ENCODE measurements at places on chromosomes 12 and 14.

DNA sequence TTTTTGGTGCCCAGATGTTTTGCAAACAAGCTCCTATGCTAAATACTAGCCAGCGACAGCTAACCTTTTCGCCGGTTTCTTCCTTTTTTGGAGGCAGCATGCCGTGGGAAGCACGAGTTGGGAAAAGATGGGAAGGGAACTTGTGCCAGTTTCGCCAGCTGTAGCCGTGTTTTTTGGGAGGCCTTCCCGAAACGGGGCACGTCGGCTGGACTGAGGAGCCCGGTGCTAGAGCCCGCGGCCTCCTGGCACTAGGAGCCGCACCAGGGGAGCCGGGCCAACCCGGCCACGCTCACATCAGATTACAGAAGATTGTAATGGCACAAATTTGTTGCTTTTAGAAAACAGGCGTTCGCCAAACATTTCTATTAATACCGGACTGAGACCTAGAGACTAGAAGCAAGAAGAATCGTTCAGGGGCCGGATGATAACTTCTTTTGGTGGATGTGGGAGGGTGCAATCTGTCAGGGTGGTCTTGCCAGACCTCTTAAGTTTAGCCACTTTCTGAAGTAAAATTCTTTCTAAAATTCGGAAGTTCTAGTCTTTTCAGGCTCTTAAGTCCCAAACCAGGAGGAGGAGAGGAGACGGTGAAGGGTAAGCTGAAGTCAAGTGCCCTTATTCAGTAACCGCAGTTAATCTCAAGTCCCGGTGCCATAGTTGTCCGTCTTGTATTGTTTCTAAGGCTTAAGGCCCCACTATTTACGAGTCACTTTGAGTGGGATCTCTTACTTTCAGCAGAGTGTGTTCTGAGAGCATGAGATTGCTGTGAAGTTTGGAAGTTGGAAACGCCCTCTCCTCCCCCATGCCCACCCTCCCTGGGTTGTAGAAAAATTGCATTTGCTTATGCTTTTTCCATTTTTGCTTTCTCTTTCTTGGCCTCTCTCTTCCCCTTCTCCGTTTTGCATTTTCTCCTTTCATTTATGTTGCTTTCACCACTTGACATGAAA, 1.3 kb downstream of the RASSF3 start:
- no peaks in the 10 kb centered on the region for H3K27me3 ChIP-seq
- DNase-seq, result peak; percentile 30
- peak overlapping the region; percentile 83 for H3K27ac ChIP-seq
- peak overlapping the region; percentile 91 for H3K4me3 ChIP-seq
- H3K36me3 ChIP-seq, result peaks cover 15% of the 10 kb centered on the region

- no peaks in the 10 kb centered on the region for H3K27me3 ChIP-seq
- H3K4me3 ChIP-seq, result no peak overlapping the region
- H3K4me1 ChIP-seq, result no peaks in the 10 kb centered on the region
- no peak overlapping the region for H3K27ac ChIP-seq
- DNase-seq, result no peak
These were observed 193.8 kb upstream of the NPAS3 start for GRCh38 chr14:32744811-32745445.

DNA sequence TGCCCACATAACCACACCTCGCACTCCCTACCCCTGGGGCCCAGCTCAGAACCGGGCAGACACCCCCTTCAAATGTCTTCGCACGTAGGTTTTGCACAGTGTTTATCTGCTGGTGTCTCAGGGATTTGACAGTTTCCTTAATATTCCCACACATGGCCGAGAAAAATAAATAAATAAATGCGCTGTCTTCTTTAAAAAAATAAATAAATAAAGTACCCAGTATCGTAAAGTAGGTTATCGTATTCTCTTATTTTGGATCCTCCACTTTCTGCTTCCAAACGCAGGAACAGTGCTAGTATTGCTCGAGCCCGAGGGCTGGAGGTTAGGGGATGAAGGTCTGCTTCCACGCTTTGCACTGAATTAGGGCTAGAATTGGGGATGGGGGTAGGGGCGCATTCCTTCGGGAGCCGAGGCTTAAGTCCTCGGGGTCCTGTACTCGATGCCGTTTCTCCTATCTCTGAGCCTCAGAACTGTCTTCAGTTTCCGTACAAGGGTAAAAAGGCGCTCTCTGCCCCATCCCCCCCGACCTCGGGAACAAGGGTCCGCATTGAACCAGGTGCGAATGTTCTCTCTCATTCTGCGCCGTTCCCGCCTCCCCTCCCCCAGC, 710 bp upstream of the FOS start:
- peak; percentile 56 for DNase-seq
- peak overlapping the region; percentile 95 for H3K4me3 ChIP-seq
- H3K36me3 ChIP-seq, result no peaks in the 10 kb centered on the region
- peaks cover 6% of the 10 kb centered on the region for H3K27me3 ChIP-seq
- H3K4me1 ChIP-seq, result peaks cover 57% of the 10 kb centered on the region

DNA sequence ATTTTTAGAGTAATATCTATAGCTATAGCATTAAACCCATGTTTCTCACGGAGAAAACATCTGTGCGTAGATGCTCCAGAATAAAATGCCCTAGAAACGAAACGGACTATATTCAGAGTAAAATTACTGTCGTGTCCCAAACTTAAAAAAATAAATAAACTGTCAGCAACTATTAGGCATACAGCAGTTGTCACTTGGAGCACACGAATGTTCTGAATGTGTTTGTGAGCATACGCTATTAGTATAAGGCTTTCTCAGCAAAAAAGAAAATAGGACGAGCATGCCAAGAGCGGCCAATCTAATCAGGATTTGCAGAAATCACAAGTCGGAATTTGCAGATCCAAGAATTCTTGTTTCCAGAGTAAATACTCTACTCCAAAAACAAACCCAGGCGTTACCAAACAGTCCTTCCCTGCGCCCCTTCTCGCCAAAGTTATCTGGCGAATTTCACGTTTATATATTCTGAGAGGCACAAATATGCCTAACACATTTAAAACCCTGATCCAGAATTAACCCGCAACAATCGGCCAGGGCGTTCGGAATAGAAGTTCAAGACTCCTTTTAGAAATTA, 836 bp downstream of the PTPN21 start:
- peaks cover 27% of the 10 kb centered on the region for H3K4me1 ChIP-seq
- H3K27me3 ChIP-seq, result peaks cover 51% of the 10 kb centered on the region
- H3K36me3 ChIP-seq, result no peaks in the 10 kb centered on the region
- peak overlapping the region; percentile 9 for H3K4me3 ChIP-seq
- DNase-seq, result no peak

- H3K4me1 ChIP-seq, result no peaks in the 10 kb centered on the region
- no peak overlapping the region for H3K4me3 ChIP-seq
- DNase-seq, result no peak
- H3K27ac ChIP-seq, result no peak overlapping the region
- H3K36me3 ChIP-seq, result no peaks in the 10 kb centered on the region
These were observed 347.4 kb downstream of the DPF3 start for GRCh38 chr14:72546344-72547016.

- no peaks in the 10 kb centered on the region for H3K36me3 ChIP-seq
- DNase-seq, result no peak
- H3K27me3 ChIP-seq, result no peaks in the 10 kb centered on the region
- H3K4me3 ChIP-seq, result no peak overlapping the region
- no peaks in the 10 kb centered on the region for H3K4me1 ChIP-seq
These were observed 25.1 kb downstream of the MOK start for GRCh38 chr14:102279688-102280348.

GRCh38 chr12:15634010-15634683, 155.0 kb downstream of the EPS8 start:
- H3K27ac ChIP-seq, result no peak overlapping the region
- H3K36me3 ChIP-seq, result no peaks in the 10 kb centered on the region
- H3K27me3 ChIP-seq, result no peaks in the 10 kb centered on the region
- no peak for DNase-seq
- H3K4me3 ChIP-seq, result no peak overlapping the region

DNA sequence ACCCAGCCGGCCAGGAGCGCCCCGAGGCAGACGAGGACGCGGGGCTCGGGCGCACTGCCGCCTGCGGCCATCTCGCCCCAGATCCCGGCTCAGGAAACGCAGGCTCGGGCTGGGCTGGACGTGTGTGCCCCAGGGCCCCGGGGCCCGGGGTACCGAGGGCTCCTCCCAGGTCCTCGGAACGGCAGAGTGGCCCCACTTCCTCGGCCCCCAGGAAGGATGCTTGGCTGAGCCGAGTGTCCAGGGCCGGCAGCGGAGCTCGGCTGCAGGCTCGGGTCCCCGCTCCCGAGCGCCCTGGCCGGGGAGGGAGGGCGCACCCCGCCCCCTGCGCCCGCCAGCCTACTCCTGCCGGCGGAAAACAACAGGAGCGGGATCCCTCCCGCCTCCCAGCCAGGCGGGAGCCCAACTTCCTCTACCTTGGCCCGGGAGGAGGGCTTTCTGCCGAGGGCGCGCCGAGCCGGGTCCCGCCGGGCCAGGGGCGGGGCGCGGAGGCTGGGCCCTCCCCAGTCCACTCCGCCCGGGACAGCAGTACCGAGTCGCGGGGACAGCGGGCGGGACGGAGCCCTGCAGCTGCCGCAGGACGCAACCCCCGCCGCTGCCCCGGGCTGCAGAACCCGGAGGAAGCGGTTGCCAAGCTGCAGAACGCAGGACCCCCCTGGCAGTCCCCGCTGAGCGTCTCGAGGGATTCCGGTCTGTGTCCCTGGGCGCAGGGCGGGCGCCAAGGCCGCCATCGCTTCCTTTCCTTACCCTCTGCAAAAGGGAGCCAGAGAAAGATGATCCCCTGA, at the start of gene VSIG10:
VSIG10 (minus strand) TSS at position 411 of the 782 bp plus-strand sequence; CDS start at position 71, 340 bp downstream.
- no peak within 1 kb of the TSS for H3K27ac ChIP-seq
- peaks cover 5% of the 10 kb centered on the region for H3K4me1 ChIP-seq
- H3K36me3 ChIP-seq, result no peaks in the 10 kb centered on the region
- H3K27me3 ChIP-seq, result no peaks in the 10 kb centered on the region

- H3K4me3 ChIP-seq, result no peak overlapping the region
- no peak overlapping the region for H3K27ac ChIP-seq
- H3K36me3 ChIP-seq, result no peaks in the 10 kb centered on the region
- H3K27me3 ChIP-seq, result no peaks in the 10 kb centered on the region
These were observed 475.8 kb upstream of the TMEM132C start for GRCh38 chr12:127791217-127791616.

DNA sequence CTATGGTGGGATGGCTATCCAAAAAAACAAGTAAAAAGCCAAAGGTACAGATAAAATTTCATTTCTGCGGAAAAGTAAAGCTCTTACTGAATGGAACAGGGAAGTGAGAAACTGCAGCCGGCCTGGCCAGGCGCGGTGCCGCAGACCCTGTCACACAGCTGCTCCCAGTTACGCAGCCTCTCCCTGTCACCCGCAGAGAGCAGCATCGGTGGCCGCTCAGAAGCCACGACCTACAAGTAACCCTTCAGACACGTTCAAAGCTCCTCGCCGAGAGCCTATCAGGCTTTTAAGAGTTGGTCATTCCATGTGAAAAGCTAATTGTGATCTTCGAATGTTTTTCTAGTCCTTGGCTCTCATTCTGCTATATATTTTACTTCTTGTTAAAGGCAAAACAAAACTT, 11.0 kb upstream of the ANKLE2 start:
- H3K36me3 ChIP-seq, result peaks cover 26% of the 10 kb centered on the region
- no peak overlapping the region for H3K27ac ChIP-seq
- DNase-seq, result no peak
- H3K27me3 ChIP-seq, result no peaks in the 10 kb centered on the region

DNA sequence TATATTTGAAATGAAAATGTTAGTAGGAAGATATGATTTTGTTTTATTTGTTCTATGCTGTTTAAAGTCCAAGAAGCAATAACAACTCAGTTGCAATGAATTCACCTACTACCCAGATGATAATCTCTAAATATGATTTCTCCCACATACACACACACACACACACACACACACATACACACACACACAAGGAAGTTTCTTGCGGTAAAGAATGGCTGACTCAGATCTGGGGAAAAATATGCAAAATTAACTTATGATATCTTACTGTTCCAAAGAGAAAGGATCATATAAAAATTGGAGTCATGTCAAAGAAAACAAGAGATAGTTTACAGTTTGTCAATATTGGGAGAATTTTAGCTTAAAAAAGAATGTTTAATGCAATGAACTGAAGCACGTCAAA, 456.7 kb downstream of the SLC16A7 start:
- no peak overlapping the region for H3K27ac ChIP-seq
- H3K36me3 ChIP-seq, result no peaks in the 10 kb centered on the region
- H3K27me3 ChIP-seq, result no peaks in the 10 kb centered on the region
- no peak overlapping the region for H3K4me3 ChIP-seq
- no peaks in the 10 kb centered on the region for H3K4me1 ChIP-seq

GRCh38 chr14:99758121-99758821, 34.9 kb upstream of the EML1 start:
- H3K4me1 ChIP-seq, result no peaks in the 10 kb centered on the region
- no peaks in the 10 kb centered on the region for H3K36me3 ChIP-seq
- no peak for DNase-seq
- no peak overlapping the region for H3K27ac ChIP-seq

GRCh38 chr14:63867933-63868921, 15.4 kb downstream of the SYNE2 start:
- peaks cover 83% of the 10 kb centered on the region for H3K4me1 ChIP-seq
- H3K27ac ChIP-seq, result peak overlapping the region; percentile 70
- no peaks in the 10 kb centered on the region for H3K27me3 ChIP-seq
- H3K4me3 ChIP-seq, result peak overlapping the region; percentile 12
- H3K36me3 ChIP-seq, result no peaks in the 10 kb centered on the region
- DNase-seq, result peak; percentile 46

GRCh38 chr12:78403681-78404080, 460.9 kb upstream of the SYT1 start:
- no peak overlapping the region for H3K4me3 ChIP-seq
- no peak for DNase-seq
- H3K27ac ChIP-seq, result no peak overlapping the region

DNA sequence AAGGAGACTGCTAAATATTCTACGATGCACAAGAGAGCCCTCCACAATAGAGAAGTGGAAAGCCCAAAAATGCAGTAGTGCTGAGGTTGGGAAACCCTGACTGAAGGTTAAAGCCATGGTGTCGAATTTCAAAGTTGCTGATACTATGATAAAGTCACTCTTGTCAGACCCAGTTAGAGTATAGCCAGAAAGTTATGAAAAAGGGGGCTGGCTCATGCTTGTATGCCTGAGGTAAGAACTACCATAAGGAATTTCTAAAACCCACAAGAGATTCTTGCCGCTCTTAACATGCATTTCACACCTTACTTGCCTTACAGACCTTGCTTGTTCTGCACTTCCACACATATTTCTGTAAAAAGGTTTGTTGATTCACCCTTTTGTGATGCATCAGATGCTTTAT, 184.6 kb downstream of the SLC6A15 start:
- H3K4me1 ChIP-seq, result no peaks in the 10 kb centered on the region
- no peaks in the 10 kb centered on the region for H3K36me3 ChIP-seq
- H3K27ac ChIP-seq, result no peak overlapping the region
- H3K27me3 ChIP-seq, result no peaks in the 10 kb centered on the region

DNA sequence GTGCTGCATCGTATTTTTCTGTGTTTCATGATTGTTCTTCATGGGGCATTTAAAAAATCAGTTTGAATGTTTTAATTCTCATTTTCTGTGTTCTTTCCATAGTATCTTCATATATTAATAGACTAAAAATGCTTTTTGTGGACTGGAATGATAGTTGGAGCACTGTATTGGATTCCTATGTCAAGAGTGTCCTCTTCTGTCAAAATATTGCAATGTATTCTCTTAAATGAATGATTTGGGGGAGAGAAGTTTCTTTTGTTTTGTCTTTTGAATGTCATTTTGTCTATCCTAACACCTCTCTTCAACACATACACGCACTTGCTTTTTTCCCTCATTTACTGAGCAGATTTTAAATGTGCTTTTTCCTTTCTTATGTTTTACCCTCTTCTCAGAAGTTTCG, 4.7 kb upstream of the EIF2S3B start:
- H3K27me3 ChIP-seq, result no peaks in the 10 kb centered on the region
- H3K4me1 ChIP-seq, result no peaks in the 10 kb centered on the region
- H3K4me3 ChIP-seq, result no peak overlapping the region
- no peak for DNase-seq
- no peaks in the 10 kb centered on the region for H3K36me3 ChIP-seq

All from CD4-positive, alpha-beta memory T cell (primary cell).